GM13977 (cell line): ENCODE measurements at places on chromosomes 13 and 19.

DNA sequence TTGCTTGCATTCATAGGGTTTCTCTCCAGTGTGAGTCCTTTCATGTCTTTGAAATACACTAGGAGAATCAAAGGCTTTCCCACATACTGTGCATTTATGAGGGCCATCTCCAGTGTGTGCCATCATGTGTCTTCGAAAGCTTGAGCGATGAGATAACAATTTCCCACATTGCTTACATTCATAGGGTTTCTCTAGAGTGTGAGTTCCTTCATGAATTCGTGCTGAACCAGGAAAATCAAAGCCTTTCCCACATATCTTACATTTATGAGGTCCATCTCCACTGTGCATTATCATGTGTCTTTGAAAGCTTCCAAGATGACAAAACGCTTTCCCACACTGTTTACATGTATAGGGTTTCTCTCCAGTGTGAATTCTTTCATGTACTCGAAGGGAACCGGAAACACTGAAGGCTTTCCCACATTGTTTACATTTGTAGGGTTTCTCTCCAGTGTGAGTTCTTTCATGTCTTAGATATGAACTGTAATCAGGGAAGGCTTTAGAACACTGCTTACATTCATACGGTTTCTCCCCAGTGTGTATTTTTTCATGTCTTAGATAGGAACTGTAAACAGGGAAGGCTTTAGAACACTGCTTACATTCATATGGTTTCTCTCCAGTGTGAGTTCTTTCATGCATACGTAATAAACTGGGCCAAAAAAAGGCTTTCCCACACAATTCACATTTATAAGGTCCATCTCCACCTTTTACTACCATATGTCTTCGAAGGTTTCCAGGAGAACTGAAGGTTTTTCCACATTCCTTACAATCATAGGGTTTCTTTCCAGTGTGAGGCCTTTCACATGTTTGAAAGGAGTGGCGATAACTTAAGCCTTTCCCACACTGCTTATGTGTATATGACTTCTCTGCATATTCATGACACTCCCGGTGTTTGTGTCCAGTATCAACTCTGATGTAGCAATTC, 21.4 kb downstream of the ZNF44 start:
- no peak for DNase-seq

- DNase-seq: no peak
Observed at GRCh38 chr13:81488021-81488420, 1147.1 kb upstream of the SPRY2 start.

DNA sequence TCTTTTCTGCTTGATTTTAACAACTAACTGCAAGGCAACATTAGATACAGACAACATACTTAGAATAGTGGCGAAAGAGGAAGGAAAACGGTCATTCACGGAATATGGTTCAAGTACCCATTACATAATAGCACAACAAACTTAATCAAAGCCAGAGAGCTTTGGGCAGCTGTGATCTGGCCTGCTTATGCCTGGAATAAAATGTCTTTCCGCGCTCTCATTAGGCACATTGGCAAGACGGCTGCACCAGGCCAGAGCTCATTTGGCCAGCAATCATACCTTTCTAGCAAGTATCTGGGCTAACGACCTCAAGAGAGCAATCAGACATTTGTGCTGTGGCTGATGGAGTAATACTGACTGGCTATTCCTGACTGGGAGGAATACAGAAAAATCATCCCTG, 112.8 kb downstream of the NALCN start:
- DNase-seq: no peak

GRCh38 chr13:112136095-112136494, 69.1 kb downstream of the SOX1 start:
- no peak for DNase-seq

DNA sequence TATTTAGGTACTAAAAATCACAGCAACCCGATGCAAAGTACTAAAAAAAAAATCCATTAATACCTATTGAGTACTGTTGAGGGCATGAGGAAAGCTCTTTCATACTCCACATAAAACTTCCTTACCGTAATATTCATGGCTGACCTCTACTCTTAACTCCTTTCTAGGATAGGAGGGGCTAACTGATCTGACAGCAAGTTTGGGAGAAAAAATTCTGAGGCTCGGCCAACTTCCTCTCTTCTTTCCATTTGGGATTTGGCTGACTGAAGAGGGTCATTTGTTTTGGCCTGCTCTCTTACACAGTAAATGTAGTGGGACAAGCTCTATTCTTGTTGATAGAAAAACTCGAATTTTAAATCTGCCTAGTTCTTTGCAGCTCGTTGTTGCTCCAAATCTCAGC, 9.4 kb upstream of the USPL1 start:
- DNase-seq: no peak

DNA sequence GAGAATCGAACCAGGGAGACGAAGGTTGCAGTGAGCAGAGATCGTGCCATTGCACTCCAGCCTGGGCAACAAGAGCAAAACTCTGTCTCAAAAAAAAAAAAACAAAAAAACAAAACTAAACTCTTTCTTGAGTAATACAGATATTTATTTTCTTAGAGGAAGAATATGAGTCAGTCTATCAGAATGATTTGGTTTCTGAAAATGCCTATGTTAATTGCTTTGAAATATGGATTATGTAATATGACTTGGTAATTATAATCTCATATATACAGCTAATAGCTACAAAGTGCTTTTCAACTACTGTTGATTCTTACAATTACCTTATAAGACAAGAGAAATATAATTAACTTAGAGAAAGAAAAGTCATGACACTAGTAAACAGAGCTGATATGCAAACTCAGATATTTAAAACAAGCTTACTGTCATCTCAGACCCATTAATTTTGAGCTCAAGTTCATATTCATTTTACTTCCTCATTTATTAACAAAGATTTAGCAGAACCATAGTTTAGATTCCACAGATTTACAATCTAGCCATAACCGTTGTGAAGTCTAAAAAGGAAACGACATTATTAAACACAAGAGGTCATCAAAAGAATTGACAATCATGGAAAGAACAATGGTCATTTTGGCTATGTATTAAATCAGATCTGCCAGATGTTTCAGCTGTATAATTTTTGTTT, 88.0 kb downstream of the TBC1D4 start:
- DNase-seq: no peak

GRCh38 chr19:13757805-13758772, 6.2 kb upstream of the MRI1 start:
- no peak for DNase-seq

GRCh38 chr13:99046851-99047250, 69.0 kb upstream of the DOCK9 start:
- no peak for DNase-seq

DNA sequence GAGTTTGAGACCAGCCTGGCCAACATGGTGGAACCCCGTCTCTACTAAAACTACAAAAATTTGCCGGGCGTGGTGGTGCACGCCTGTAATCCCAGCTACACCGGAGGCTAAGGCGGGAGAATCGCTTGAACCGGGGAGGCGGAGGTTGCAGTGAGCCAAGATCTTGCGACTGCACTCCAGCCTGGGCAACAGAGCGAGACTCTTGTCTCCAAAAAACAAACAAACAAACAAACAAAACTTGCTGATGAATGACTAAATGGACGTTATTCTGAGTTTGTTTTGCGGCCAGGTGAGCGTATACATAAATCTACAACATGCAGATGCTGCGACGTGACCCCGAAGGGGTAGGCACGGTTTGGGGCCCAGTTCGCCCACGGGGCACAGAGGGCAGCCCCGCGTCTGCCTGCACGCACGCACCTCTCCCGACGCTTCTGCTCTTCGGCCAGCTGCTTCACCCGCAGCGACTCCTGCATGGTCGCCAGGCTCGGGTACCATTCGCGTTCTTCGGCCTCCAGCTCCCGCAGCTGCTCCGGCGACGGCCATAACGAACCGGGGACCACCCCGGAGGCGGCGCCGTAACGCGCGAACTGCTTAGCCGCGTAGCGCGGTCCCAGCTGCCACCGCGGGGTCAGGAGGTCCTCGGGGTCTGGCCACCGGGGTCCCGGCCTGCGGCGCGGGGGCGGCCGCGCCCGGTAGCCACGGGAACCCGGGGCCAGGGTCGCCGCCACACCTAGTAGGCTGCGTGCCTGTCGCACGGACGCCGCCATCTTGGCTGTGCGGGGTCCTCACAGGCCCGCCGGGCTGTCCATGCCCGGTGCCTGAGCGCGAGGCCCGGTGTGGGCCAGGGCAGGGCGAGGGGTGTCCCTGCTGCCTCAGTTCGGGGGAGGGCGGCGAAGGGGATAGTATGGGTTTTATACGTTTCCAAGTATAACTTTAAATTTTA, at the start of gene GADD45GIP1:
Gene GADD45GIP1, minus strand, starts transcription at position 778 of the 943 bp plus-strand sequence. Its CDS starts 11 bp downstream, at position 767.
- peak; percentile 88 for DNase-seq

GRCh38 chr13:82412749-82413148, 1469.5 kb downstream of the SLITRK1 start:
- no peak for DNase-seq

DNA sequence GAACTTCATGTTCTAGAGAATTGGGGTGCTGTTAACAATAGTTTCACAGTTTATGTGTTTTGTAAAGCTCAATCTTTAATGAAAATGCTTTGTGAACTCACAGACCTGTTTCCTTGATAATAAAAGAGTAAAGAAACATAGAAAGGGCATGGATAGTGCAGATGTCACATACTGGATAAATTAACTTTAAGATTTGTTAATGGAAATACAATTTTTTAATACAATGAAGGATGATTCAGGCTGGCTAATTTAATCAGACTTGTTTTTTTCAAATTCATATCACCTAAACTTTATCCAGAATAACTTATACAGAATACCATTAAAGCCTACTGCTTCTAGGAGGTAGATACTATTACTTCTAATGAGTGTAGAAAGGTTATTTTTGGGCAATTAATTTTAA, 1033.5 kb upstream of the SLC10A2 start:
- DNase-seq: no peak

GRCh38 chr19:3544742-3545668, 6.0 kb downstream of the TEKTIP1 start:
- DNase-seq: peak; percentile 92

- DNase-seq: no peak
Observed at GRCh38 chr13:20550799-20551198, 16.2 kb upstream of the IFT88 start.

DNA sequence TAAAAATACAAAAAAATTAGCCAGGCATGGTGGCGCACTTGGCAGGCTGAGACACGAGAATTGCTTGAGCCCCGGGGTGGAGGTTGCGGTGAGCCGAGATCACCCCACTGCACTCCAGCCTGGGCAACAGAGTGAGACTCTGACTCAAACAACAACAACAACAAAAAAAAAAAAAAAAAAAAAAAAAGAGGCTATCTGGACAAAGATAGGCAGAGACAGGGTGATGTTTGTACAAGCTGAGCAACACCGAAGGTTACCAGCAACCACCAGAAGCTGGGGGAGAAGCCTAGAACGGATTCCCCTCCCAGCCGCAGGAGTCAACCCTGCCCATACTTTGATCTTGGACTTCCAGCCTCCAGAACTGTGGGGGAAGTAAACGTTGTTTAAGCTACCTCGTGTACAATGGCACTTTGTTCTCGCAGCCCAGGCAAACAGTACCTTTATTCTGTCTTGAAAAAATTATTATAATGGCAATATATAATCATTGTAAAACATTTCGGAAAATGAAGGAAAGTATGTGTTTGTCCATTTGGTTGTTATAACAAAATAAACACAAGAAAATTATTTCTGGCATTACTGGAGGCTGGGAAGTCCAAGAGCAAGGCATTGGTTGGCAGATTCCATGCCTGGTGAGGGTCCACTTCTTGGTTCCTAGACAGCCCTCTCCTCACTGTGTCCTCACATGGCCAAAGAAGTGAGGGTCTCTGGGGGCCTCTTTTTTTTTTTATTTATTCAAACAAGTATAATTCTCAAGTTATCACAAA, 39.8 kb upstream of the LATS2 start:
- no peak for DNase-seq

GRCh38 chr13:77537289-77537919, 1.9 kb downstream of the SCEL start:
- DNase-seq: no peak

DNA sequence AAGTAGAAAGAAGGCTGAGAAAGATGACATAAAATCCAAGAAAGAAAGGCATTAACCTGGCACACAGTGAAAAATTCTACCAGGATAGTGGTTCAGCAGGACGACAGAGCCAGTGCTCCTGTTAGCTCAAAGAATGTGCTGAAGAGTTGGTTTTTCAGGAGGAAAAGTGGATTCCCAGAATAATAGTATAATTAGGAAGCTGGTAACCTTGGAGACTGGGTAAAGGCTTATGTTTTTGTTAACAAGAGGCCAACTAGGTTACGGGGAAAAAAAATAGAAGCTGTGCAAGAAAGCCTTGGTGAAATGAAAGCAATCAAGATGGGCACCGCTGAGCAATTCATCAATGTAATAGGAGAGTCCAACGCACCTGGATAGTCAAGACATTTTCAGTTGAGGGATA, 54.7 kb downstream of the SLC15A1 start:
- DNase-seq: no peak

GRCh38 chr13:72622546-72622945, 104.9 kb downstream of the MZT1 start:
- DNase-seq: no peak

DNA sequence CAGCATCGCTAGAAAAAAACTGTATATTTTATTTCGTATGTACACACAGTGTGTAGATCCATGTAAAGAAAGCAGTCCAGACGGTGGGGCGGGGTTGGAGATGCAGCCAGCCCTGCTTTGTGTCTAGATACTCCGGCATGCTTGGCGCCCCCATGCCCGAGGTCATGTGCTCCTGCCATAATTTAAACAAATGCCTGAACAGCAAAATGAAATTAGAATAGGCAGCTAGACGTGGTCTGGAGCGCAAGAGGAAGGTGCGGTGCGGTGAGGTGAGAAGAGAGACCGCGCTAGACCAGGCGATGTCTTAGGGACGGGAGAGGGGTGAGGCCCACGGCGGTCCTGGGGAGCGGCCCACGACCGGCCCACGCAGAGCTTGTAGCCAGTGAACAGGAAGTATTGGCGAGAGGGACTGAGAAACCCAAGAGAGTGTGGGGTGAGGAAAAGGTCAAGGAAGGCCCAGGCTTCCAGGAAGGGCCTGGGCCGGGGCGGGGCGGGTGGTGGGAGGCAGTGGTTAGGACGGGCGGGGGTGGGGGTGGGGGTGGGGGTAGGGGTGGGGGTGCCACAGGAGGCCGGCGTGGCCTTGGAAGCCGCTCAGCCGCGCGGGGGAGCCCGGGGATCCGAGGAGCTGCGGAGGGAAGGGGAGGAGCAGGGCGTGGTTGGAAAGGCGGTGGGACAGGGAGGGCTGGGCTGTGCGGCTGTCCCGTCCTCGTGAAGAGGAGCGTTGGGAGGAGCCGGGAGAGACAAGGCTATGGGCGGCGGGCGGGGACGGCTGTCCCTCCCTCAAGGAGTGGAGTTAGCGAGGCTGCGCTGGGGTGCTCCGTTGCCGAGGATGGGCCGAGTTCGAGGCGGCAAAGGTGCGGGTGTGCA, 254.7 kb upstream of the SGCG start:
- no peak for DNase-seq

GRCh38 chr19:33684538-33685232, 62.9 kb downstream of the CHST8 start:
- DNase-seq: no peak

DNA sequence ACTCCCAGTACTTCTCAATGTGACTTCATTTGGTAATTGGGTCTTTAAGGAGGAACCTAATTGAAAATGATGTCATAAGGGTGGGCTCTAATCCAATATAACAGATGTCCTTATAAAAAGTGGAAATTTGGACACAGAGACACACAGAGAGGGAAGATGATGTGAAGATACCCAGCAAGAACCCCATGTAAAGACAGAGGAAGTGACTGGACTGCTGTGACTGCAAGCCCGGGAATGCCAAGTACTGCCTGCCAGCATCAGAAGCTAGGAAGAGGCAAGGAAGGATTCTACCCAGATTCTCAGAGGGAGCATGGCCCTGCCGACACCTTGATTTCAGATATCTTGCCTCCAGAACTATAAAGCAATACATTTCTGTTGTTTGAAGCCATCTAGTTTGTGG, 239.3 kb downstream of the KCTD12 start:
- DNase-seq: no peak

- no peak for DNase-seq
Observed at GRCh38 chr13:112683581-112683980, 6.3 kb upstream of the ATP11A start.
